Left cardiac atrium (tissue), 4 donors: ENCODE measurements at places on chromosomes 7 and 10. TPM values are rescaled to one million over a fixed set of nuclear protein-coding genes. Genes with fewer than 3 reads are reported as not detected.

The WASL gene
- total RNA-seq, result 26.8 TPM

The JAKMIP3 gene
- 0.44 TPM for total RNA-seq

The ARHGEF35 gene
- 2.3 TPM for total RNA-seq

The ACSM6 gene
- total RNA-seq, result not detected

The MTG1 gene
- 18.8 TPM for total RNA-seq

The LIPJ gene
- total RNA-seq, result not detected

The PRPS1L1 gene
- total RNA-seq, result not detected

The ACTL6B gene
- total RNA-seq, result not detected

DNA sequence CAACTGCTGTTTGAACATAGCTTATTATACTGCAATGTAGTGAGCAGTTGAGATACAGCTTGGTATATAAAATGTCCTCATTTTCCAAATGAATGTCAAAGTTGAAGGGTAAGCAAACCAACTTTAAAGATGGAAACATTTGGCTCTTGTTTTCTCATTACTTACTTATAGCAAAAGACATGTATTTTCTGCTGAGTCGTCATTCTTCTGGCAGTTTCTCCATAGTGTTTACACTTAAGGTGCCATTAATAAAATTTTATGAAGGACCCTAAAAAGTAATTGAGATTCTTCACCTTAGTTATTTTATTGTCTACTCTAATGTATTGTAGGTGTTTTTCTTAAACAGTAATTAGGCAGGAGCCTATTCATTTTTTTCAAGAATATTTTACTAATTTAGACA lies 68.6 kb downstream of the INSYN2A start:
- no peak for DNase-seq

DNA sequence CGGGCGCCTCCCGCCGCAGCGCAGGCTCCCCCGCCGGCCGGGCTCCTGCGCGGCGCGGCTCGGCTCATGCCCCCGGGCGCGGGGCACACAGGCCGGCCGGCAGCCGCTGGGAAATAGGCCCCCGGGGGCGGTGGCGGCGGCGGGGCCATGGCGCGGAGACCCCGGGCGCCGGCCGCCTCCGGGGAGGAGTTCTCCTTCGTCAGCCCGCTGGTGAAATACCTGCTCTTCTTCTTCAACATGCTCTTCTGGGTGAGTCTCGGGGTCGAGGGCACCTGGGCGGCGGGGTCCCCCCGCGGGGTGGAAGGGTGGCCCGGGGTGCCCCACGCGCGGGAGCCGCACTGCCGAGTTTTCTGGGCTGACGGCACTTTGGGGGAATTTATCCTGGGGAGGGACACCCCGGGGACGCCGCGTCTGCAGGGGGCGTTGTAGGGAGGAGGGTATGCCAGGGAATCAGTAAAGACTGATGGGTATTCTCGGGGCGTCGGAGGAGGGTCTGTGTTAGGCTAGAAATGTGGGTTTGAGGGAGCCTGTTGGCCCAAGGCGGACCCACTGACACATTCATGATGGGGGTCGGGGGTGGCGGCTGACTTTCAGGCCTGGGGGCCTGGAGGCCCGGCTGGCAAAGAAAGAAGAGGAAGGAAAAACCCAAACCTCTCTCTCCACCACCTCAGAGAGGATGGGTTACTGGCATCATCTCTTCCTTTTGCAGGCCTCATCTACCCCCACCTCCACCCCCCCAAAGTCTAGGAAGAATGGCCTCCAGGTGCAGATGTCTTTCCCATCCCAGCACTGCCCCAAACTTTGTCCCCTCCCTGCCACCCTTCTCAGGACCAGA lies 544 bp downstream of the TSPAN33 start:
- DNase-seq, result no peak

- no peak for DNase-seq
These were observed 21.9 kb downstream of the CACNB2 start for GRCh38 chr10:18162021-18162627.

DNA sequence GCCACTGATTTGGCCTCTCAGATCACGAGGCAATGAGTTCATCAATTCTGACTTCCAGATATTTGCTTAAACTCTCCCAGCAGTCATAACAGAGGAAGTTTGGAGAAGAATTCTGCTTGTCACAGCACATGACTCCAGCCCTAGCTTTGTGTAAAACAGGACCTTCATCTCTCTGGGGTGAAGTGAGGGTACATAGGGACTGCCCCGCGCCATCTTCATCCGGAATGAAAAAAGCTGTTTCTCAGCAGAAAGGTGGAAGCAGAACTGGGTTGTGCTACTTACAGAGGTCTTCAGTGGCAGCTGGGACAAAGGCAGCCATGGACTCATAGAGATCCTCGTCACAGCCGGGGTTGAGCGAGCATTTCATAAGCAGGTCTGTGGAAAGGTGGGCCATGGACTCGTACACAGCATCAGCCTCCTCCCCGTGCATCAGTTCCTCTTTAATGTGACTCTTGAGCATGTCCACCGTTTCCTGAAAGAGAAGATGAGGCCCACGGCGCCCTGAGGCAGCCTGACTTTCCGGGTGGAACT lies 58.4 kb upstream of the TM9SF3 start:
- no peak for DNase-seq

- no peak for DNase-seq
These were observed 41.3 kb downstream of the C10orf105 start for GRCh38 chr10:71678057-71678805.

DNA sequence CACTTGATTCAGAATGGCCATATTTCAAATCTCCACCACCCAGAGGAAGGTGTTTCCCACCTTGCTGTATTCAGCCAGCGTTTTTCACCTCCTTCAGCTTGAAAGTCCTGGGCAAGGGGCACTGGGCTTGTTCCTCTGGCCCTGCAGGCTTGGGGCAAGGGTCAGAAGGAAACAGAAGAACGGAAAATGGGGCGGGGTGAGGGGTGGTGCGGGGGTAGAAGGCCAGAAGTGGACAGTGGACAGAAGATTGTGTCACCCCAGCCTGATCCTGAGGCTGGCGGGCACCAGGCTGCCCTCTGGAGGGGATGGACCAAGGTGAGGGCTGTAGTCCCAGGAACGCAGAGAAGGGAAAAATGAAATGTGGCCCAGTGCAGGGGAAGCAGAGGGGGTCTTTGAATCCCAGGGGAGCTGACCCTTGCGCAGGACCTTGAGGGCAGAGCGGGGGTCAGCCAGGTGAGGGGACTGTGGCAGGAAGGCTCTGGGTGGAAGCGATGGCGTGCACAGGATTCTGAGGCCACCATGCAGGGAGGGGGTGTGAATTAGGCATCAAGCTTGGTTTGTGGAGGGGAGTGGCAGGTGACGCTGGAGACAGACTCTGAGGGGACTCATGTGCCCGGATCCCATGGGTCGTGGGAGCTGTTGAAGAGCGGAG lies 23.0 kb downstream of the TMEM120A start:
- no peak for DNase-seq

- no peak for DNase-seq
These were observed 28.3 kb upstream of the ELMO1 start for GRCh38 chr7:37476881-37477450.

GRCh38 chr7:148963583-148964482 lies 64.5 kb downstream of the PDIA4 start:
- no peak for DNase-seq

DNA sequence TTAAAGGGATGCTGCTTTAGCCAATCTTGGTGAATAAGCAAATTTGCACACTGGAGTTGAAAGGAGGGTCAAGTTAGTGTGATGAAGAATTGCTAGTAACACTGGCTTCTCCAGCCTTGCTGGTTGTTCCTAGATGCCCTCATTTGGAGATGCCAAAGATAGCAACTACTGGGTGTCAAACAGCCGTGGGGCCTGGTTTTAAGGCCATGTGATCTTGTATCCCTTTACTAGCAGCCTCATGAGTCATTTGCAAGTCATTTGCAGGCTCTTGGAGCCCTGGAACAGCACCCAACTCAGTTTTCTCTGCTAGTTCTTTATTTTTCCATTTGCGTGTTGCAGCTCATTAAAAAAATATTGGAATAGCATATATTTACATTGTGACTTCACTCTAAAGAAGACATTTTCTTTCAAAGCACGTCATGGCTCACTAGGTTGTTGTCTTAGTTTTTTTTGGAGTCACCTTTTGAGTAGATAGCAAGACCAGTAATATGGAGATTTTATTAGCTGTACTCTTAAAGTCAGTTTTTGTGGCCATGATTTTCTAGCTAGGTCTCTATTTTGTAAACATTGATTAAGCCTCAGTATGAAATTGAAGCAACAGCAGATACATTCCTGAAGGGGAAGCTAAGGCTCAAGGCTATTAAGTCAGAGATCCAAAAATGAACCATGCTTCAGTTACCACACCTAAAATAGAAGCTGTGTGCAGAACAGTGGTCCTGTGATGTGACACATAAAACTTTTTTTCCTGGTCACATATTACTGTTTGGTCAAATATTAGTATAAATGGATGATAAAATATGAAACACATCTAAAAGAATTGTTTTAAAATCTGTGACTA lies 1.3 kb downstream of the LSMEM1 start:
- peak; percentile 47 for DNase-seq

DNA sequence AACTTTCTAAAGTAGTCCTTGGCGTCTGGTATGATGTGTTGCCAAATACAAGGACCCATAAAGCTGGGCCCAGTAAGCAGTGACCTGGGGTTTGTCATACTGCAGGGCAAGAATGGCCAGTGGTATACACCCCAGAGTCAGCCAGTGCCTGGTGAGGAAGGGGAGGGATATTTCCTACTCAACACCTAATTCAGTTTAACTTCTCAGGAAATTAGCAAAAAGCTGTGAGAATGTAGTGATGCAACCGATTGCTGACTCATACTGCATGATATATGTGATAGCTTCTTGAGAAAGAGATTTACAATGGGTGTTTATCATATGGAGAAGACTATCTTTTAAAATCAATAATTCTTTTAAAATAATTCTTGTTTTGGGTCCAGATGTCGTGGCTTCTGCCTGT lies 889.3 kb upstream of the CELF2 start:
- no peak for DNase-seq

- peak; percentile 70 for DNase-seq
These were observed 59.0 kb upstream of the CHST15 start for GRCh38 chr10:124152139-124153022.

- DNase-seq, result no peak
These were observed 82.5 kb upstream of the CREB5 start for GRCh38 chr7:28329661-28330363.

- no peak for DNase-seq
These were observed 108.4 kb downstream of the SFMBT2 start for GRCh38 chr10:7302392-7302906.

DNA sequence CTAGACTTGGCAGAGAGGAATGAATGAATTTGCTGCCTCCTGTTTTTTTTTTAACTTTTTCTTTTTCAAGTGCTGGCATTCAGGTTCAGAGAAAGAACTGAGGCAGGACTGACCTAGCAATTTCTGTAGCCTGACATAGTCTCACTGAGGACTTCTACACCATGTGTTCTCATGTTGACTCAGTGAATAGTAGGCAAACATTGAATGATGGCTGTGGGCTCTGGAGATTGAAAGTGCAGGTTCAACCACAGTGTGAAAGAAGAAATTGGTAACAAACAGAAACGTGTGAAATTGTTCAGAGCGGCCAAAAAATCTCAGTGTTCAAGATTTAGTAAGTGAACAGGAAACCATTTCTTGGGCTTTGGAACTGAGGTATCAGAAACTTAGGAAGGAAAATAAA lies 322.4 kb upstream of the GHITM start:
- DNase-seq, result no peak

DNA sequence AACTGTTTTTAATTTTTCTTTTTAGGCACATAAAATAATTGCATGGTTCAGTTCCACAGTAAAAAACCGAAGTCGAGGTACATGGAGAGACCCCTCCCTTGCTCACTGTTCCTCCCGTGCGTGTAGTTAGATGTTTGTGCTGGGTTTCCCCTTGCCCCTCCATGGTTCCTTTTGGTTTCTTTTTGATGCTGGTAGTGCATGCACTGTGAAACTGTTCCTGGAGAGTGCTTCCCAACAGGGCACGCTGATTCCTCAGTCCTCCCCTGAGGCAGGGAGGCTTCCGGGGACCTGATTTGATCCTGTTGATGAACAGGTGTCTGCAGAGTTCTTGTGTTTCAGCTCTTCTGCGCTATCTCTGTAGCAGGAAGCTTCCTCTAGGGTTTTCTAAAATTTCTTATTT lies 69.5 kb downstream of the ADCY1 start:
- no peak for DNase-seq

DNA sequence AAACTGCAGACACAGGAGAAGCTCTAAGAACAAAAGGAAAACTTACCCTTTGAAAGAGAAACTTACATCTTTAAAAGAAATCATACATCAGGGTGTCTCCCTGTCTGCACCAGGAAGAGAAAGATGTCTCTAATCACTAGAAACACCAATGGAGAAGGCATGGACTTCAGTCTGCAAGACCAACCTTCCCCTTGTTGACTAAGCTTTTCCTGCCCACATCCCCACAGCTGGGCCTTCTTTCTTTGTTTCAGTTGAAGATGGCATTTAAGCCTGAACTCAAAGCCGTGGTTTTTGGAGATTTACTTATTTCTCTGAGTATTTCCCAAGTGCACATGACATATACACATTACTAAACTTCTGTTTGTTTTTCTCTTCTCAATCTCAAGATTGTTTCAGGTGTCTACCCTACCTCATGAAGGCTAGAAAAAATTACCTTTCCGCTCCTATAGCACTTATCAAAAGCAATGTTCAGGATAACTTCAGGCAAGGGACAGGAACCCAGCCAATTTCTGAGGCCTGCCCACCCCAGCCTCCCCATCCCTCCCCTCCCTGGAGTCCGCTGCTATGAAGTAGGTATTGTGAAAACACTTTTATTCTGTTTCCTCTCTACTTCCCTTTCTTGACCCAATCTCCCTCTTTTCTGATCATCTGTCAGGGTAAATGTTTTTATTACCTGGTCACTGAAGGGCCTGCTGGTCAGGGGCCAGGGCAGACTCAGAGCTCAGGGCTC lies 2.8 kb upstream of the SLC29A3 start:
- no peak for DNase-seq

- no peak for DNase-seq
These were observed 80.6 kb downstream of the GLI3 start for GRCh38 chr7:42156291-42156865.

- DNase-seq, result no peak
These were observed 684.0 kb downstream of the GRID1 start for GRCh38 chr10:85682621-85683020.

DNA sequence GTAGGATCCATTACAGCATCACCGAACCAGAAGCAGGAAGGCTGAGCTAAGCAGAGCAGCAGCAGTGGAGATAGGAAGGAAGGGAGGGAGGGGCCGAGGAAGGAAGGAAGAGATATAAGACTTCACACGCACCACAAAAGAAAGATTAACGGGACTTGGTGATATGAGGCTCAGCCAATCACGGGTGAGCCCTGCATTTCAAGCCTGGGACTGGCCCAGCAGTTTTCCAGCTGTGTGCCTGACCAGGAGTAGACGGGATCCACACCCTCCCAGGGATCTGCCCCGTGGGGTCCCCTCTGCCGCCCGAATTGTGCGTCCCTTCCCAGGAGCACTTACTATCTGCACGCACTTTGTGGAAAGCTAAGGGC lies 16.2 kb downstream of the ATG9B start:
- DNase-seq, result peak; percentile 63
